SJCRH30 (cell line): ENCODE measurements at places on chromosomes 3 and 15.

GRCh38 chr15:97401195-97401594 lies 559.3 kb upstream of the ARRDC4 start:
- no peak for DNase-seq

GRCh38 chr15:56243163-56244037 lies at the start of gene RFX7:
TSS of gene RFX7 (minus strand) at chr15:56243879. CDS start at chr15:56243285, 594 bp downstream.
- peak; percentile 85 for DNase-seq

GRCh38 chr3:157247391-157247790 lies 87.4 kb upstream of the CCNL1 start:
- no peak for DNase-seq

DNA sequence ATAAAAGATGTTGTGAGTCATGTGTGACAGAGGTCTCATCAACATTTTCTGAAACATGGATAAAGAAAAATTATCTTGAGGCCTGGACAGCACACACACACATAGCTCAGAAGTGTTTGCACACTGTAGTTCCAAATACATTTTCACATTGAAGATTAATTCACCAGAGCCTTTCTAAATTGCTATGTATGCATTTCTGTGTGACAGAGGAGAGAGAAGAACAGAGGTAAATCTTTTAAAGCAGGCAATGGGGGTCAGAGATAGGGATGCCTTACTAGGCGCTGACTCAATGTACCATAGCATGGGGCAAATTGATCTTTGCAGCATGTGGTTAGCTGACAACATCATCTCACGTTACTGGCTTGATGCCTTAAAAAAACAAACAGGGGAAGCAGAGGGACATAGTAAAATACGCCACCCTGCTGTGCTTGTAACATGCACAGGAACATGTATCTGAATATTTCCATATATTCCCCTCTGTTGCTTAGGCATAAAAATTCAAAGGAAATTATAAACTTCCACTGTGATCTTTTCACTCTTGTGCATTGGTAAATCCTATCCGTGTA lies 7.7 kb downstream of the POU1F1 start:
- peak; percentile 10 for DNase-seq

DNA sequence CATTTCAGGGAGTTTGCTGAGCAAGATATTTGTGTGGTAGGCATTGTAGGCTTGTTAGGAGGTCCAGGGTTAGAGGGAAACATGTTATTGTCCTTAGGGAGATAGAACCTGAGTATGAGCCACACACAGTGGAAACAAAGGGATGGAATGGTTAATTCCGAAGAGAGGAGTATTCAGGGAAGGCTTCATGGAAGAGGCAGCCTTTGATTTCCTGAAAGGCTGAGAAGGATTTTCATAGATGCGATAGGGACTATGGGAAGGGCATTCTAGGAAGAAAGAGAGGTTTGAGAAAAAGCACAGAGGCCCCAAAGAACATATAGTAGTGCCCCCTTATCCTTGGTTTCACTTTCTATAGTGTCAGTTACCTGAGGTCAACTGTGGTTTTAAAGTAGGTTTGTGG lies 81.7 kb downstream of the RAB11A start:
- DNase-seq: no peak
